ENCODE measurements at places on chromosomes 5 and 9. TPM values are rescaled to one million over a fixed set of nuclear protein-coding genes. Genes with fewer than 3 reads are reported as not detected.

GRCh38 chr9:19429595-19429994, 20.8 kb downstream of the ACER2 start:
- no peak overlapping the region for H3K27ac ChIP-seq
- H3K4me1 ChIP-seq = no peaks in the 10 kb centered on the region
- no peaks in the 10 kb centered on the region for H3K27me3 ChIP-seq

DNA sequence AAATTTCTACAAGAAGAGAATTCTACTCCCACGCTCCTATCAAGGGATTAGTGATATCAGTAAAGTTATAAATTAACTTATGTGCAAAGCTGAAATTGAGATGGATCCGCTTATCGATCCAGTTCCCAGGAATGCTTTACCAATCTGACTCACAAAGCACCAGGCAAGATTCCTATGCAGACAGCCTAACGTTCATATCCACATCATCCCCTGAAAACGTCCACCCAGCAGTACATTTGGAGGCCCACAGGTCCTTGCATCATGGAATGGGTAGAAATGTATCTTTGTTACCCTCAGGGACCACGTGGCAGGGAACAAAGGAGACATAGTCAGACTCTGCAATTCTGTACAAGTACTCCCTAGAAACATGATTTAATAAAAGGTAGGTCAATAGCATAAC, 147.4 kb downstream of the ESM1 start:
- H3K36me3 ChIP-seq = no peaks in the 10 kb centered on the region
- no peak overlapping the region for H3K27ac ChIP-seq
- no peaks in the 10 kb centered on the region for H3K27me3 ChIP-seq
- H3K4me3 ChIP-seq = no peak overlapping the region

DNA sequence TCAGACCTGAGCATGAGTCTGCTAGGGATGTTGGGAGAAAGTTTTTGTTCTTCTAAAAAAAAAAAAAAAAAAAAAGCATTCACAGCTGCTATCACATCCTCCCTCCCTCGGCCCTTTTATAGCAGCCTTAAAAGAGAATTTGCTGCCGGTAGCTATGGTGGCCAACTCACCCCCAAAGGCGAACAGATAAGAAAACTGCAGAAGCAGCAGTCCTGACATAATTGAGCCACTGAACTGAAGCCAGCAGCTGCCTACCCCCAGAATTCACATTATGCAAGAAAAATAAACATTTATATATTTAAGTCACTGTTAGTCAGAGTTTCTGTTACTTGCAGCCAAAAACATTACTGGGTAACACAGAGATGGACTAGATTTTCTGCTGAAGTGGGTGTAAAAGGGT, 124.3 kb upstream of the SMARCA2 start:
- H3K27ac ChIP-seq = no peak overlapping the region
- no peak overlapping the region for H3K4me3 ChIP-seq
- no peaks in the 10 kb centered on the region for H3K27me3 ChIP-seq
- H3K36me3 ChIP-seq = no peaks in the 10 kb centered on the region
- H3K4me1 ChIP-seq = no peaks in the 10 kb centered on the region

Gene ALDH1B1
- 45.0 TPM for polyA plus RNA-seq

Gene LCNL1
- polyA plus RNA-seq = not detected

Gene TMEM252
- polyA plus RNA-seq = not detected

Gene SLC6A7
- polyA plus RNA-seq = 10.8 TPM

DNA sequence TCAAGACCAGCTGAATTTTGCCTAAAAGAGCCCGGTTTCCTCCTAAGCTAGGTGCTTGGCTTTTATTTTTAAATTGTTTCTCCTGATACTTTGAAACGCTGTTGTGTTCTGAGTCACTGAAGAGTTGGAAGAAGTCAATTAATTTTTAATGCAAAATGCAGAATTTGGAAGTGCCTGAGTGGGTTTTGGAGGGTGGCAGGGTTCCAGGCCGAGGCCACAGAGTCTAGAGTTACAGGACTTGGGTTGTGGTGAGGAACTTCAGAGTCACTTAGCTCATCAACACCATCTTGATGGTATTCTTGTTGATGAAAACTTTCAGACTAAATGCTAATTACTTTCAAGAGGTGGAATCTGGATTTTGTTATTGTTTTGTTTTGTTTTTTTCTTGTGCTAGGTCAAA, 130.6 kb downstream of the PDZD2 start:
- no peaks in the 10 kb centered on the region for H3K27me3 ChIP-seq
- no peak overlapping the region for H3K4me3 ChIP-seq
- DNase-seq = no peak
- no peaks in the 10 kb centered on the region for H3K36me3 ChIP-seq
- no peak overlapping the region for H3K27ac ChIP-seq
- H3K4me1 ChIP-seq = no peaks in the 10 kb centered on the region

DNA sequence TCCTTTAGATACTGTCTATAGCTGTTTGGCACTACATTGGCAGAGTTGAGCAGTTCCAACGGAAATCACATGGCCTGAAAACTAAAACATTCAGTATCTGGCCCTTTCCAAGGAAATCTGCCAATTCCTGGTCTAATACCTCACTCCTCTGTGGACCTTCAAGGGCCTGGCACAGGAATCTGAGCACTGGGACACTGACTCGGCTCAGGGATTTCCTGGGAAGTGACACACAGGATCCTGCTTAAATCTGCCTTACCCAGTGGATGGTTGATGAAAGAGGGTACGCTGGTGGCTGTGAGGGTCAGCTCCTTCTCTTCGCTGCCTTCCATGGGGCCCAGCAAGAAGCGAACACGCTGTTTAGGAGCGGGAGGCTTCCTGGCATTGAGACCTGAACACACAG, 904 bp downstream of the TRUB2 start:
- H3K27me3 ChIP-seq = no peaks in the 10 kb centered on the region
- no peak overlapping the region for H3K27ac ChIP-seq
- peaks cover 16% of the 10 kb centered on the region for H3K36me3 ChIP-seq
- no peak for DNase-seq
- H3K4me3 ChIP-seq = peak overlapping the region; percentile 97
- peaks cover 27% of the 10 kb centered on the region for H3K4me1 ChIP-seq

DNA sequence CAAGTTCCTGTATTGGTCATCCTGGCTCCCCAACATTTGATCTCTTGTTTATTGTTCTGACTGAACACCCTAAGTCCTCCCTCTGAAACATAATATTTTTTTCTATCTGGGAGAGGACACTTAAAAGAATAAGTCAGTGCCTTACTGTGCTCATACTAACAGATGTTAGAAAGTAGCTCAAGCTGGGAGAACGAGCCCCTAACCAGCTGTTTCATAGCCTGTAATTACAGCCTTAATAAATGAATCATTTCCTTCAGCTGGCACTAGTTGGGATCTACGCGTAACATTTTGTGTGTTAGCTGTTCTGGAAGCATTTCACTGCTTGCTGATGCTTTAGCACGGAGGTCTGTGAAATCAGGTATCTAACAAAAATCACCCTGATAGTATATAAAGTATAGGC, 345.9 kb upstream of the RIOK2 start:
- no peaks in the 10 kb centered on the region for H3K36me3 ChIP-seq
- H3K4me1 ChIP-seq = no peaks in the 10 kb centered on the region
- no peak overlapping the region for H3K4me3 ChIP-seq

Gene EXOSC2
- polyA plus RNA-seq = 9.5 TPM

Gene TMOD1
- 5.8 TPM for polyA plus RNA-seq

- no peaks in the 10 kb centered on the region for H3K36me3 ChIP-seq
- no peak overlapping the region for H3K27ac ChIP-seq
- peaks cover 6% of the 10 kb centered on the region for H3K27me3 ChIP-seq
Observed at GRCh38 chr5:179418972-179419371, 73.7 kb upstream of the ADAMTS2 start.

DNA sequence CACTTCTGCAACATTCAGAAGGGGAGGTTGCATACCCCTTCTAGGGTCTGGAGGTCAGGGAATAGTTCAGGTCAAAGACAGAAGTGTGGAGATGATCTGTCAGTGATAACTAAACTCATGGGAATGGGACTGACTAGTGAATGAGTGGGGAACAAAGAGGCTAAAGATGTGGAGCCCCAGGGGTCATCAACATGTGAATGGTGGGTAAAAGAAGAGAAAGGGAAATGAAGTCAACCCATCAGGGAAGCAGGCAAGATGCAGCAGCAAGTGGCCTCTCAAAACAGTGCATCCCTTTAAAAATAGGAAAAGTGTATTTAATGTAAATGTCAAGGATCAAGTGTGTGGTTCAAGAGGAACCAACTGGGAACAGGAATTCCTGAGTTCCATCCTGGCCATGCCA, 69.9 kb downstream of the PLPPR1 start:
- H3K27ac ChIP-seq = no peak overlapping the region
- no peak overlapping the region for H3K4me3 ChIP-seq
- no peaks in the 10 kb centered on the region for H3K27me3 ChIP-seq
- no peak for DNase-seq
- H3K4me1 ChIP-seq = no peaks in the 10 kb centered on the region

Gene THBS4
- 10.2 TPM for polyA plus RNA-seq

GRCh38 chr9:124812441-124812876, 35.5 kb downstream of the OLFML2A start:
- DNase-seq = peak; percentile 93
- H3K4me3 ChIP-seq = no peak overlapping the region
- no peaks in the 10 kb centered on the region for H3K4me1 ChIP-seq
- H3K27ac ChIP-seq = peak overlapping the region; percentile 83
- no peaks in the 10 kb centered on the region for H3K27me3 ChIP-seq

DNA sequence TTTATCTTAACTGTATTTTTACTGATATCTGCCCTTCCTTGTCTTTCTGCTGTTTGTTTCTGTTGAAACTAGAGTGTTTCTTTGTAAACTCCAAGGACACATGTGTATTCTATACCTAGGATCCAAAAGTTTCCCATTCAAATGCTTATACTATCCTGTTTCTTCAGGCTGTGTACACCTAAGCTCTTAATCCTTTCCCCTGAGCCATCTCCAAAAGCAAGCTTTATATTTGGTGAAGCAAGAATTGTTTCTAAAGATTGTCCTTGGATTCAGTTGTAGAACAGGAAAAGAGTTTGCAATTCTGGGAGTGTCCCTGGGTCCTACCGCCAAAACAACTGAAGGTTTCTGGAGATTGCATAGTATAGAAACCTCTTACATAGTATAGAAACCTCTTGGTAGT, 65.9 kb downstream of the CWC27 start:
- DNase-seq = no peak
- H3K36me3 ChIP-seq = no peaks in the 10 kb centered on the region
- H3K27ac ChIP-seq = no peak overlapping the region
- peaks cover 17% of the 10 kb centered on the region for H3K4me1 ChIP-seq
- H3K4me3 ChIP-seq = no peak overlapping the region
- H3K27me3 ChIP-seq = no peaks in the 10 kb centered on the region

Gene OLFML2A
- 0.46 TPM for polyA plus RNA-seq

- no peaks in the 10 kb centered on the region for H3K36me3 ChIP-seq
- H3K4me1 ChIP-seq = no peaks in the 10 kb centered on the region
- no peak for DNase-seq
Observed at GRCh38 chr5:167442922-167443321, 848.5 kb upstream of the WWC1 start.

DNA sequence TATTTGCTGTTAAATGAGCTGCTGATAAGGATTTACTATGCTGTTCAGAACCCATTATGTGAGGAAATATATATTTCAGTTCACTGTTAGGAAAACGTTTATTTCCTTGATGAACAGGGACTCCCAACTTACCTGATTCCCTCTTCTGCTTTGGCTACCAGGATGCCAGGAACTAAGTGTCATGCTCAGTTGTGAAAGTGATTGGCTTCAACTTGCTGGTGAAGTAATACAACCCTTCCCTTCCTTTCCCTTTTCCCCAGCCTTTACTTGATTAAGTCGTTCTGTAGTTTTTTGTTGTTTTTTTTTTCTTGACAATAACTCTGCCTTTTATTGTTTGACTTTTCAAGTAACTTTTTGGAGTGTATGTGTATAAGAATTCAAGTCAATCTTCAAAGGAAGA, 309.3 kb downstream of the DOCK8 start:
- H3K36me3 ChIP-seq = no peaks in the 10 kb centered on the region
- H3K4me3 ChIP-seq = no peak overlapping the region
- no peaks in the 10 kb centered on the region for H3K4me1 ChIP-seq
- no peaks in the 10 kb centered on the region for H3K27me3 ChIP-seq

Gene ABLIM3
- polyA plus RNA-seq = 6.5 TPM

Gene ENTREP1
- polyA plus RNA-seq = 1.2 TPM

DNA sequence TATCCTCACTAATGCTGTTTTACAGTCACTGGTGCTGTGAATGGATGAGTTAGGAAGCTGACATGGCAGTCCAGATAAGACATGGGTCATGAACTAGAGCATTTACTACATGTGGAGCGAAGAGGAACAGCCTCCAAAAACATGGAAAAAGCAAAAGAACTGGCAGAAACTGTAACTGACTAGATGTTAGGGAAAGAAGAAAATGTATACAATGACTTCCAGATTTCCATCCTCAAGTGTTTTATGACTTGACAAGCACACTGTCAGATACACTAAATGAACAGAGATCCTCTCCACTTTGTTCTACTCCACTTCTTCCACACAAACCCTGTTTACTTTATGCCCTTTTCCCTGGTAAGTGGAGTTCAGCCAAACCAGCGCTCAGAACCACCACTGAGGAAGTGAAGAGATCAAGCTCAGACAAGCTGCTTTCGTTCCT, 11.5 kb downstream of the HMGCS1 start:
- H3K4me3 ChIP-seq = no peak overlapping the region
- H3K36me3 ChIP-seq = peaks cover 12% of the 10 kb centered on the region
- no peaks in the 10 kb centered on the region for H3K27me3 ChIP-seq
- no peak for DNase-seq
- H3K27ac ChIP-seq = no peak overlapping the region

Gene PTGDS
- 24.0 TPM for polyA plus RNA-seq

GRCh38 chr5:13501176-13501575, 443.3 kb downstream of the DNAH5 start:
- peaks cover 11% of the 10 kb centered on the region for H3K4me1 ChIP-seq
- H3K4me3 ChIP-seq = no peak overlapping the region
- no peaks in the 10 kb centered on the region for H3K36me3 ChIP-seq
- no peak for DNase-seq
- no peak overlapping the region for H3K27ac ChIP-seq

GRCh38 chr9:84991514-84991870, 322.0 kb downstream of the NTRK2 start:
- no peak for DNase-seq
- no peak overlapping the region for H3K27ac ChIP-seq
- H3K4me3 ChIP-seq = no peak overlapping the region
- no peaks in the 10 kb centered on the region for H3K36me3 ChIP-seq

- no peak overlapping the region for H3K4me3 ChIP-seq
- no peak for DNase-seq
- H3K27ac ChIP-seq = no peak overlapping the region
- no peaks in the 10 kb centered on the region for H3K36me3 ChIP-seq
- H3K27me3 ChIP-seq = no peaks in the 10 kb centered on the region
Observed at GRCh38 chr5:145568581-145568980, 266.6 kb downstream of the PRELID2 start.
